ENCODE measurements at places on chromosomes 7 and 10.

DNA sequence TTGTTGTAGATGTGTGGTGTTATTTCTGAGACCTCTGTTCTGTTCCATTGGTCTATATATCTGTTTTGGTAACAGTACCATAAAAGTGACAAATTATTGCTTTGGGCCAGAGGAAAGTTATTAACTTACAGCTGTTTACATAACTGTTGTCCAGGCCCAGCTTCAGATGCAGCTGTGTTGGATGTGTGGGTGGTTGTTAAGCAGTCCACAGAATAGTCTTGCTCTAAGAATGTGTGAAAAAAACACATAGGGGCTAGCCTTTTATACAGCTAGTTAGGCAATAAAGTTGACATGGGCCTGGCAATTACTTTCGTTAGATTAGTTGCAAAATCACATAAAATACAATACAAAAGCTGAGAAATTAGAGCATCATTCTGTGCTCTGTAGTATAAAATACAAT lies 31.9 kb downstream of the DLD start:
- DNase-seq: no peak

DNA sequence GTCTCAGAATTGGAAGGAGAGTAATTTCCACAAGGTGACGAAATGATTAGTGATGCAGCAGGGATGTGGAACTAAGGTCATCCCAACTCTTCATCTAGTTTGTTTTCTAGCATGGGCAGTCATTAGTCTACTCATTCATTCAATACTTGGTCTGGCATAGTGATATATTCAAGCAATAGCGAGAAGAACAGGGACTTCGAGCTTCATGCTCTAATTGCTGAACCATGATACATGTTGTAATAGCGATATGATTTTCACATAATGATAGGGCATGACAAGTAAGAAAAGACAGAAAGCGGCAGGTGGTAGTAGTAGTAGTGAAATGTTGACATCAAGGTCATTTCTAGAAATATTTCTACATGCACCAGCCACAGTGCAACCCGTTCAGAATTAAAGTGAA lies 652.1 kb downstream of the PHTF2 start:
- no peak for DNase-seq

DNA sequence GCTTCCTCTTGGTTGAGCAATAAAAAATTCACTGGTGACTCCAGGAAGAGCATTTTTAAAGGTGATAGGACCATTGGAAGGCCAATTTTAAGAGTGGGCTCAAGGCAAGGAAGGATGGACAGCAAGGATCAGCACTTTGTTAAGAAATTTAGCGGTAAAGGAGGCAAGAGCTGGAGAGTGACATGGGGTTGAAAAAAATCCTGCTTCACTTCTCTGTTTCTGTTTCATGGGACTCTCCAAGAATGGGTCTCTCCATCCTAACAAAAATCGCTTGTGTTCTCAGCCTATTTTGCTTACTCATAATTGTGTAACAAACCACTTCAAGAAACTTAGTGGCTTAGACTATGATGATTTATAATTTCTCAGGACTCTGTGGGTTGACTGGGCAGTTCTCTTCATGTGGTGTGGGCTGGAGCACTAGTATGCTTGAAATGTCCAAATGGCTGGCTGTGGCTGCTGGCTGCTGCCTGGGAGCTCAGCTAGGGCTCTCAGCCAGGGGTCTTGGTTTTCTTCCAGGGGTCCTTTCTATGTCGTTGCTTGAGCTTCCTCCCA lies 59.8 kb upstream of the ZNRF2 start:
- DNase-seq: no peak

GRCh38 chr7:131607291-131608115 lies 51.1 kb upstream of the PODXL start:
- no peak for DNase-seq

- DNase-seq: no peak
Measured at GRCh38 chr7:16359216-16359615, 62.1 kb downstream of the CRPPA start.

- no peak for DNase-seq
Measured at GRCh38 chr10:70270952-70271351, 12.9 kb downstream of the NPFFR1 start.

DNA sequence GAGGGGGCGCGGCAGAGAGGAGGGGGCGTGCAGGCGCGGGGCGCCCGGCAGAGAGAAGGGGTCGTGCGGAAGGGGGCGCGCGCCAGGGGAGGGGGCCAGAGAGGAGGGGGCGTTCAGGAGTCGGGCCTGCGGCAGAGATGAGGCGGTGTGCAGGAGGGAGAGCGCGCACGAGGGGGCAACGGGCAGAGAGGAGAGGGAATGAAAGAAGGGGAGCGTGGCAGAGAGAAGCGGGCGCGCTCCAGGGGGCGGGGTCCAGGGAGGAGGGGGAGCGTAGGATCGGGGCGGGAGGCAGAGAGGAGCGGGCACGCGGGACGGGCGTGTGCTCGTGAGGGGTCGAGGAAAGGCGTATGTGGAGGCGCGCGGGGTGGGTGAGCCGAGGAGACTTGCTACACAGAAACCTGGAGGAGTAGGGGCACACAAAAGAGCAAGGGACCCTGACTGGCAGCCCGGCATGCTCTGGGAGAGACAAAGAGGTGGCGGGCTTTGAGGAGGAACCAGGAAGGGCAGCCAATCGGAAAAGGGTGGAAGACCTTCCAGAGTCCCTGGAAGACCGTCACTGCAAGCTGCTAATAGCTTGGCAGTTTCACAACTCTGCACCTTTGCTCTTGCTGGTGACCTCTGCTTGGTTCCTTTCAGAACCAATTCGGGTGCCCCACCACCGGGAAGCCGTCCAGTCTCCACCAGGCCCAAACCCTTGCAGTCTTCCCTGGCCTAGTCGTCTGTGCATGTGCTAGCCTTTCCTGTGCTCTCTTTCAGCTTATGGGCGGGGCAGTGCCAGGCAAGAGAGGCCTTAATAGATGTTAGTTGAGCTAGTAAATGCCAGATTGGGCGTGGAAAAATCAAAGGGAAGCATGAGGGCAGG lies 639 bp downstream of the DYDC2 start:
- DNase-seq: no peak

- DNase-seq: no peak
Measured at GRCh38 chr7:142992427-142992826, 30.3 kb upstream of the KEL start.

DNA sequence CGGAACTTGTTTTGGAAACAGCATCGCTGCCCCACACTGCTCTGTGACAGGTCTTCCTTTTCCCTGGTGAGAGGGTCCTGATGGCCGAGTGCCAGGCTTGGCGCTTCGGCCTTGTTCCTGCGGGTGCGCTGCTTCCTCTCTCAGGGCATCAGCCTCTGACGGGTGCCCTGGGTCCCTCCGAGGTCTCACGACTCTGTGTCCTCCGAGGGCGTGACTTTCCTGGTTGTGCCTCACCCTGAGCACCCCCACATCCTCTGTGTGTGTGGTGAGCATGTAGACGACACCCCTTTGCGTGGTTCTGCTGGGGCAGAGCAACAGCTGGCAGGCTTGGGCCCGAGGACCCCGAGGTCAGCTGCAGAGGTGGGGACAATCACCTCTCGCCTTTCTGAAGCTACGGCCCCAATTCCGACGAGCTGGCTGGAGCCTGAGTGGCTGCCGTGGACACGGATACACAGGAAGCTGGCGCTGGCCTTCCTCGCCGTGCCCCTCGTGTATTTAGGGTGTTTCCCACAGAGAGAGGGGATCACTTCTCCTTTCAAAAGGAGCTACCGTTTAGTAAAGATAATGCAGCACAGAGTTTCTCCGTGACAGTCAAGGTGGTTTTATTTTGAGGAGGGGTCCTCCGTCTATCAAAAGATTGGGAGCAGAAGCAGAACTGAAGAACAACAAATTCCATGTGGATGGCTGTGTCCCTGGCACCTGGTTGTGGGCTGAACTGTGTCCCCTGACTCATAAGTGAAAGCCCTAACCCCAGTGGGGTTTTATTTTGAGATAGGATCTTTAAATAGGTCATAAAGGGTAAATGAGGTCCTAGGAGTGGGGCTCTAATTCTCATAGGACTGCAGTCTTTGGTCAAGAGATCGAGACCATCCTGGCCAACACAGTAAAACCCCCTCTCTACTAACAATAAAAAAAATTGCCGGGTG lies 36.2 kb upstream of the PITRM1 start:
- DNase-seq: no peak

- no peak for DNase-seq
Measured at GRCh38 chr10:49600781-49601400, 9.2 kb upstream of the SLC18A3 start.

DNA sequence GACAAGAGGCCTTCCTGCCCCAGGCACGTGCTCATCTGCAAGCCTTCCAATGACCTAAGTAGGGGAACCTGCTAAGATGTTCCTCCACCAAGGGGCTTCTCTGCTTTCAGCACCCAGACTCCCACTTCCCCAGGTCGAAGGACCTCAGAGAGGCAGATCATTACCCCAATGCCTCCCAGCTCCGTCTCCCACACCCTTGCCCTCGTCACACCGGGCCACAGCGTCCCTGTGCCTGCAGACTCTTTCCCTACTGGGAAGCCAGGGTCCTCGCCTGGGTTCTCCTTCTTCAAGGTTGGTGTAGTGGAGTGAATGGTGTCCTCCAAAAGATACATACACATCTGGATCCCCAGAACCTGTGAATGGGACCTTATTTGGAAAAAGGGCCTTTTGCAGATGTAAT lies 151.9 kb downstream of the UBE2H start:
- DNase-seq: no peak

DNA sequence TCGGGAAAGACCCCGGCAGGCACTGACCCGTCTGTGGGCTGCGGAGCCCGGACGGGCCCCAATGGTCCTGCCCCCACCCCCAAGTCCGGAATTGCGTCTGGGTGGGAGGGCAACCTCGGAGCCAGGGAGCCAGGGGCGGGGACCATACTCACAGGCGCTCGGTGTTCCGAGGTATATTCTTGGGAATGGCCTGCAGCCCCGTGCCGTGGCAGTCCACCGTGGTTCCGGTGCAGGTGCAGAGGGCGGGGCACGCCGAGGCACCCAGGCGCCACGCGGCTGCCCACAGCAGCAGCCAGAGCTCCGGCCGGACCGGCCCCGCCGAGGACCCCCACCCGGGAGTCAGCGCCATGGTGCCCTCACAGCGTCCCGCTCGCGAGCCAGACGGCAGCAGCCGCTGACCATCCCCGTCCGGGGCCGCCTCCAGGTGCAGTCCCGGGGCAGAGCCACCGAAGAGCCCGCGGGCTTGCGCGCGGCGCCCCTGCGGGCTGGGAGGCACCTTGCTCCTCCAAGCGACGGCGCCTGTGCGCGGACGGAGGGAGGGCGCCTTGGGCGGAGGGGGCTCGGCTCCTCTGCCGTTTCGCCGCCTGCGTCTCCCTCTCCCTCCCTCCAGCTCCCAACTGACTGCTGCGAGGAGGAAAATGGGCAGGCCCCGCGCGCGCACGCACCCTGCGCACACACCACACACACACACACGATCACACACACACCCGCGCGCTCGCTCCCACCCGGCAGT lies at the start of gene SLIT1:
Gene SLIT1 (minus strand): TSS at position 634 of the 733 bp plus-strand sequence. CDS start 285 bp downstream, at position 349.
- DNase-seq: no peak

DNA sequence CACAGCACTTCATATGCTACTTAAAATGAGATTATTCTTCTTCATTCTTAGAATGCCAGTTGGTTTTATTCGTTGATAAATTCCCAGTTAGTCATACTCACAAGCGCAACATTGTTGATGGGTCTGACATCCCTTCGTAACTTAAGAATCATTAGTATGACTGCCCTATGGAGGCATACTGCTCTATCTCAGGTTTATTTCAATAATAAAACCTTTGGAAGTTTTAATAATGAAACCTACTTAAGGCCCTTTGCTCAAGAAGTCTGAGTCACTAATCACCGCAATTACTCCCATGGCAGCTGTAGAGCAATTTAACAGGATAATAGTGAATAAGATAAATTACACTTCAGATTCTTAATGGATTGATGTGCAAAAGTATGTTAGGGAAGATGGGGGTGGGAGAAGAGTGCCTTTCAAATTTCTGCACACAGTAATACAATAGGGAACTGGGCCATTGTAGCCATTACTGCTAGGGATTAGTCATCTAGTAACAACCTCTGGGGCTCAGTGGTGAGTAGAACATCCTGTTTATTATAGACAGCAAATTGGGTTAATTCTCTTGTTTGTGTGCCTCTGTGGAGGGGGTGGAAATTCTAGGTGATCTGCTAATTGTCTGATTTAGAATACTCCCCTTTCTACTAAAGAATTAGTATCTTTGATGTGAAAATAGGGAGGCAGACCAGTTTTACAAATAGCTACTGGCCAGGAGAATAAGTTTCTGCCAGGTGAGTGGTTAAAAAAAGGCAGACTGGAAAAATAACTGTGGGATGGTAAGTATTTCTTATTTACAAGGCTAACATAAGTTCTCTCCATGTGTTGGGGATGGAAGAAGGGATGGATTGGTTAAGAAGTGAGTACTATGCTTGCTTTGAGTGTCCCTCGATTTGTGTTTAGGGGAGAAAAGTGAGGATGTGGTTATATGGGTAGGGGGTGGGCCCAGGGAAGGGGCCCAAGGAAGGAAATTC lies 74.5 kb upstream of the VKORC1L1 start:
- no peak for DNase-seq

DNA sequence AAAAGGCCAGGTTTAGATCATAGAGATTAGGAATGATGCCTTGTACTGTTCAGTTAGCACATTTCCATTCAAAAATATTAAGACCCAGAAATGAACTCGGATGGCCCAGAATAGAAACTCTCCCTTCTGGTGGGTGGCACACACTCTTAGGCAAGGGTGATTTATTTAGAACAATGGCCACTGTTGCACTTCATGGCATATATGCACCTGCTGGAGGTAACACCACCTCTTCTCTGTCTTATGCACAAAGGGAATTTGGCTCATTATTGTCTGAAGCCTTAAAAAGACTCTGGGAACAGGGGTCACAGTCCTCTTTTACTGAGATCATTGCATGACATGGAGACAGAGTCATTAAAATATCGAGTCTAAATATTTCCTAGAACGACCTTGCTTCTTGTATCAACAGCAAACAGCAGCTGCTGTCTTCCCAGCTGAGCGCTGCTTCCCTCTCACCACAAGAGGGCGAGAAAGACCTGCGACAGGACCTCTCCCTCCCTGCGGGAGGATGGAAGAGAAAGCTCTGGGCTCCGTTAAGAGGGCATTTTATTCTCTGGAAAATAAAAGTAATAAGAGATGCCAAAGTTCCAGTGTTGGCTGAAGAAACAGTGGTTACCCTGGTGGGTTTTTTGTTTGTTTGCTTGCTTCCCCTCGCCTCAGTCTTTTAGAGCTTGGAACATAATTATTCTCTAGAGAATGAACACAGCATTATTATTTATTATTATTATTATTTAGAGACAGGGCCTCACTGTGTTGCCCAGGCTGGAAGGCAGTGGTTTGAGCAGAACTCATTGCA lies 13.5 kb upstream of the BAMBI start:
- DNase-seq: peak; percentile 41

GRCh38 chr10:79239275-79239779 lies 107.9 kb upstream of the PPIF start:
- DNase-seq: no peak
